ENCODE measurements at places on chromosomes 7 and 10. TPM values are rescaled to one million over a fixed set of nuclear protein-coding genes. Genes with fewer than 3 reads are reported as not detected.

DNA sequence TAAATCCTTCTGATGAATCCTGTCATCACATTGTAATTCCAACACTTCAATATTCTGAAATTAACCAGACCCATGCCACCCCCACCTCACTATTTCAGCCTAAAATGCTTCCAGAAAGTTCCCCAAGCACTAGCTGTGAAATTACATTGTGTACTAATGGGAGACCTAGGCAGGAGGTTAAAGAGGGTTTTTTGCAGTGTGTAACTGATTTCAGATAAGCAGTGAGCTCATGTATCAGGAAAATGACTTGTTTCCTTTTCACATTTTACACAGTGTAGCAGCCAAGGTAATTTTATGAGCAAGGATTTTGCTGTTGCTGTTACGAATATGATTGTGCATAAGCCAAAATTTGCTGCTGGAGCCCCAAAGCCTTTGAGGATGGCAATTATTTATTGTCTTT lies 129.0 kb downstream of the INHBA start:
- no peak for DNase-seq

Gene FAM25C
- total RNA-seq = not detected

DNA sequence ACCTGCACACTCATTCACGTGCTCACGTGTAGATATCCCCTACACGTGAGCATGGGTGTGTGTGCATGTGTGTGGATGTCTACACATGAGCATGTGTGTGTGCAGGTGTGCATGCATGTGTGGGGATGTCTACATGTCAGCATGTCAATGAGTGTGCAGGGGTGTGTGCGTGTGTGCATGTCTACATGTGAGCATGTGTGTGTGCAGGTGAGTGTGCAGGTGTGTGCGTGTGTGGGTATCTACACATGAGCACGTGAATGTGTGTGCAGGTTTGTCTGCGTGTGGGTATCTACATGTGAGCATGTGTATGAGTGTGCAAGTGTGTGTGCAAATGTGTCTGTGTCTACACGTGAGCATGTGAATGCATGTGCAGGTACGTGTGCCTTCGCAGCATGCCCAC lies 274.8 kb downstream of the PTPRN2 start:
- DNase-seq = no peak

GRCh38 chr10:131636116-131636515 lies 264.7 kb upstream of the PPP2R2D start:
- DNase-seq = no peak

- no peak for DNase-seq
These were observed 13.1 kb upstream of the TRDMT1 start for GRCh38 chr10:17214526-17214925.

Data from activated CD8-positive, alpha-beta T cell treated with anti-CD3 and anti-CD28 coated beads for 36 hours (primary cell).